ENCODE measurements at places on chromosomes 11 and 22.
A peak's percentile ranks its signal among the peaks of the same experiment; 100 is the strongest.

DNA sequence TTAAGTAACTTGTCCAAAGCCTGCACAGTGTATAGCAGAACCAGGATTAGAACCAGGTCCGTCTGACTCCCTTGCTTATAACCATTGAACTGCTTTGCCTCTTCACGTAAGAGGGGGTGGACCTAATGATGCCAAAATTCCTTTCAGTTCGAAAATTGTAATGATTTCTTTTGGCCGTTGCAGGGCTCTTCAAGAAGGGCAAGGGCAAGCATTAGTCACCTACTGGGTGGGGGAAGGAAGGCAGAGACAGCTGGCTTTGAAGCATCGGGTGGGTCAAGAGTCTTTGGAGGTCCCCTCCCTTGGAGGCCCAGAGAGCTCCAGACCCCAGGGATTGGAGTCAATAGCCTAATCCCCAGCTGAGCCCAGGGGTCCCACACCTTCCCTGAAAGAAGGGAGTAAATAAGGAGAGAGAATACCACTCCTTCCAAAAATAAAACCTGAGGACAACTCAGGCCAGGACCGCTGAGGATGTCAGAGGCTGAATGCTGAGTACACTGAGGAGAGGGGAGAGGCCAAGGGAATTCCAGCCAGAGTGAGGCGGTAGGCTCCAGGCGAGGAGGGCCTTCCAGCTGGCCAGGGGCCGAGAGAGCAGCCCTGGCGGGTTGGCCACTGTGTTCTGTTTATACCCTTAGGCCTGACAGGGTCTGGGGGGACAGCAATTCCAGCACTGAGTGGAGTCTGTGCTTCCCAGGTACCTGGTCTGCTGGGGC lies 14.1 kb downstream of the CREB3L1 start:
- no peak for DNase-seq

GRCh38 chr11:45918962-45919675 lies 1.4 kb upstream of the PEX16 start:
- no peak for DNase-seq

- peak; percentile 61 for DNase-seq
Observed at GRCh38 chr22:30444632-30445437, 19.3 kb downstream of the MTFP1 start.

DNA sequence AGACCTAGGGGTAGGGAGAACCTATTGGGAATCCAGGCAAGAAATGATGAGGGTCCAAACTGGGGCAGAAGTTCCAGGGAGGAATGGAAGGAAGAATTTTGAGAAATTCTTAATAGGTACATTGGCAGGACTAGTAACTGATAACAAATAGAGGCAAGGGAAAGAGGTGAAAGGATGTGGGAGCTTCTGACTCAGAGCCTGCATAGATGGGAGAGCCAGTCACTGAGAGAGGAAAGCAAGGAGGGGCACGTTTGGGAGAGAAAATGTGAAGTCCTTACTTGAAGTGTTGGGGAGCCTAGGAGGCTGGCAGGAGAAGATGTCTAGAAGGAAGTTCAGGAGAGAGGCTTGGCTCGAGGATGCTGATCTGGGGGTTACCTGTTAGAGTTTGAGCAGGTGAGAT lies 104.6 kb upstream of the NCAM1 start:
- DNase-seq, result no peak

DNA sequence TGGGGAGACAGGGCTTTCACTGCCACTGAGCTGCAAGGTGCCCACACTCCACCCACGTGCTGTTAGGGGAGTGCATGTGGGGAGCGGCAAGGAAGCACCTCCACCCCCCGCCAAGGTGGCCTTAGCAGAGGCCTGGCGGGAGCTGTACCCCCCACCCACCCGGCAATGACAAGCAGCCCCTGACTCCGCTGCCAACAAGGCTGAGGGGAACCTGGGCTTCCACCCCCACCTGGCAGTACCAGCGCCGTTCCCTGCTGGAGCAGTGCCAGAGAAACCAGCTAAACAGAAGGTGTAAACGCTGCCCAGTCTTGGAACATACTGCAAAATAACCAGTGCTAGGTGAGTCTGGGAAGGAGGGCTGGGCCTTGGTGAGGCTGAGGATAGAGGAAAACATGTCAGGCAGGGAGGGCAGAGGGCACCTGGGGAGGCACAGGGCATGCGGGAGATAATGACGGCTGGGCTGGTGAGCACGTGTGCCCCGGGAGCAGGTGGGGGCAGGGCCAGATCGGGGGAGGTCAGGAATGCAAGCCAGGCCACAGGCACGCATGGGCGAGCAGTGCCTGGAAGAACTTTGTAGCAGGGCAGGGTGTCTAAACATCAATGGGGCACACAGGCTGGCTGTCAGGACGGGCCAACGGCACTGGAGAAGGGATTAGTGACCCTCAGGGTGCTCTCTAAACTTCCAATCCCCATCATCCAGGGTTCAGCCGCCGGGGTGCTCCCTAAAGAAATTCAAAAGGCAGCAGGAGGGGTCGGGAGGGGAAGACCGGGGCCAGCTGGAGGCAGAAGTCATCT lies 6.6 kb downstream of the CERK start:
- DNase-seq, result no peak

- DNase-seq, result no peak
Observed at GRCh38 chr11:5983443-5983842, 3.3 kb downstream of the OR52L1 start.

DNA sequence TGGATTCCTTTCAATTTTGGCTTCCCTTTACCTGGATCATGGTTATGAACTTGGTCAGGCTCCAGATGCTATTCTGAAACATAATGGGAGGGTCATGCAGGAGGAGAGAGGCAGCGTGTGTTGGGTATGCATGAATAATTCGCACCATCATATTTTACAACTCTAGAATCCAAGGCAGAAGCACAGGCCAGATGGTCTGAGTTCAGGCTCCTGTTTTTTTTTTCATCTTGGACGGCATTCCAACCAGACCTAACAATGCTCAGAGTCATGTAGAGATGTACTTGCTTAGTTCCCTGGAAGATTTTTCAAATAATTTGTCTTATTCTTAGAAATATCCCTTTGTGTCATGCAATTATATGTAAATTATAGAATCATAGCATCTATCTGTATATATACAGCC lies 393.5 kb downstream of the JRKL start:
- DNase-seq, result no peak

DNA sequence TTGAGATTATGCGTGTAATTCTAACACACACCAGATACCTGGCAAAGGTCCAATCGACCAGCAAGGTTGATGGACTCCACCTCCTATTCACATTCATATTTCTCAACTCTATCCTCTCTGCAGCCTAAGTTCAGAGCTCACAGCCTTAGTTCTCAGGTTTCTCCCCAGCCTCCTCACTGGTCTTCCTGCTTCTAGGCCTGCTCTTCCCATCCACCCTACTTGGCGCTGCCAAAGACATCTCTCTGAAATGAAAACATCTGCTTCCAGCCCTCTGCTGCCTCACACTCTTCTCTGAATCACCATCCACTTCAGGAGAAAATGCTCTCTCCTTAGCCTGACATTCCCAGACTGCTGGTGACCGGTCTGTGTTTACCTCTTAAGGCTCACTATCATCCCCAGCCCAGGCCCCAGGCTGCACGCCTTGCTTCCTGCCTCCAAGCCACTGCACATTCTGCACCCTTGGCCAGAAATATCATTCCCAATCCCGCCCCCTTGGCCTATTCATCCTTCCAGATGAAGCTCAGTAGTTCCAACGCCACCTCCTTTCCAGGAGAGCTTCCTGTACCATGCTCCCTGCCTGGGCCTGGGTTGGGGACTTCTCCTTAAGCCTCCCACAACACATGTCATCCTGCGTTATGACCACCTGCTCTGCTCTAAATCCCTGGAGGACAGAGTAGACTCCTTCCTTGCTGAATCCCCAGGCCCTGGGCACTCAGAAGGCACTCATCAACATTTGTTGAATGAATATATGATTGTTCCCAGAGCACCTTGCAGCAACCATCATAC lies 3.5 kb downstream of the ARRB1 start:
- DNase-seq, result peak; percentile 94
